ENCODE measurements at places on chromosomes 12 and 14.

GRCh38 chr12:94969424-94969823 lies 34.1 kb downstream of the NDUFA12 start:
- no peak for DNase-seq

DNA sequence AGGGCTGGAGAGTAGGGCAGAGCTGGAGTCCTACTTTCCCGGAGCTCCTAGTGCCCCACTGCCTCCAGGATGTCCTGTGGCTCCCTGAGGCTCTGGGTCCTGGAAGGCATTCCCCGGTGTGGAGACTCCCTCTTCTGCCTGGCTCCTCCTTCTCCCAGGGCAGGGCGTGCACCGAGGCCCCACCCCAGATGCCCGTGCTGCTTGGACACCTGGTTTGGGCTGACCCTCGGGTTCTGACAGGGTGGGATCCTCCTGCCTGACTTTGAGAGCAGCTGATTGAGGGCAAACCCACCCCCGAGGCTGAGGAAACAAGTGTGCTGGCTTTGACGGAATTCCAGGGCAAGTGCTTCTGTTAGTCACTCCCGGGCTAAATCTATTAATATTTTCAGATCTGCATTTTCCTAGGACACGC lies 15.4 kb downstream of the TEAD4 start:
- no peak for DNase-seq

- DNase-seq: no peak
These were observed 1454.0 kb upstream of the SEL1L start for GRCh38 chr14:82987502-82988124.

DNA sequence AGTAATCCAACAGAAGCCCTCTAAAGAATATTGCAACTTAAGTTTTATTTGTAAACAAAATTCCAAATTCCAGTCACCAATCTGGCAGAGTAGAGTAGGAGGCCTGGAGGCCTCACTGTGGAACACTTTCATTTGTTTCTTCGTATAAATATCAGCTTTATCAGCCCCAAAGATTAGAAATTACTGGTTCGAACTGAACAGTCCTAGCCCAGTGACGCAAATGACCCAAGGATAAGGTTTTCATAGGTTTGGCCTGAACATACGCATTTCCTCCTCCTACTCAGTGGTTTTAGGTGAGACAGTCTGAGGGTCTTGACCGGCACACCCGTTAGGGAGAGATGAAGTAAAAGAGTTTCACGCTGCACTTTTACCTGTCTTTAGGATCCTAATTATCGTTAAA lies 1.7 kb downstream of the CDC42BPB start:
- no peak for DNase-seq
